ENCODE measurements at places on chromosomes 12 and 14.

DNA sequence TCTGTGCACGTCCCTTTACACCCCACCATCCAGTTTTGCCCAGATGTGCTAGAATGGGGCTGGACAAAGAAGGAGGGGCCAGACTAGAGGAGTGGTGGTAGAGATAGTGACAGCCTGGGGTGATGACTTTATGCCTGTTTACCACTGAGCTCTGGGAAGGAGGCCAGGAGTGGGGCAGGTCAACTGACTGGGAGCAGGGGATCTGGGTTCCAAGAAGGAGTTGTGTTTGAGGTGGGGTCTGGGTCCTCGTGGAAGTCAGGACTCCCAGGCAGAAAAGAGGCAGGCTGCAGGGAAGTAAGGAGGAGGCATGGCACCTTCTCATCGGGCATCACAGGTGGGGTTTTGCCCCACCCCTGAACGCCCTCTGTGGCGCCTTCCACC is 315 bp downstream of the LTB4R2 start:
- no peak for DNase-seq

DNA sequence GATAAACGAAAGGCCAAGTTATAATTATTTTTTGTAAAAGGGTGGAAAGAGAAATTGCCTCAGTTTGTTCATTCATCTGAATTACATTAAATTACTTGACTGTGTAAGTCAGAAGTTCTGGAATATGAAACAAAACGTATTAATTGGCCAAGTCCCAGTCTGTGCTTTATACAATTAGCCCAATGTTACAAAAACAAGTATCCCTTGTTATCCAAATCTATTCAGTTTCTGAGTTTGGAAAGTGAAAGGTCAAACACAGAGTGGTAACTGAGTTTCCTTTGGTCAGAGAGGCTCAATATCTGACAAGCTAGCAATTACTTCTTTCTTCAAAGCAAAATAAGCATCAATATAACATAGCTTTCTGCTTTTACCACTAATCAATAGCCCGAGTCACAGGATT is 62.6 kb downstream of the SPPL3 start:
- no peak for DNase-seq

DNA sequence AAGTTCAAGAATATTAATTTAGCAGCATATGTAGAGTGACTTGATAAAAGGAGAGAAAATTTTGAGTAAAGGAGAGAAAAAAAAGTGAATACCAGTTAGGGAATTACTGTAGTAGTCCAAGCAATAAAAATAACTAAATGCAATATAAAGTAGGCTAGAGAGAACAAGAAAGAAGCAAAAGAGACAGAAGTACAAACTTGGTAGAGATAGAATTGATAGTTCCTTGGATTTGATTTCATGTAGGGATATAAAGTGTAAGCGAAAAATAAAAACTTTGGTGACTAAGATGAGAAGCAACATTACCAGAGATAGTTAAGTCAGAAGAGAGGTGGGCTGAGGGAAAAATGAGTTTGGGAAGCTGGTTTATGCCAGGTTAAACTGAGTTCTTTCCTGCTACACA is 252.4 kb downstream of the SEC23A start:
- DNase-seq = no peak

DNA sequence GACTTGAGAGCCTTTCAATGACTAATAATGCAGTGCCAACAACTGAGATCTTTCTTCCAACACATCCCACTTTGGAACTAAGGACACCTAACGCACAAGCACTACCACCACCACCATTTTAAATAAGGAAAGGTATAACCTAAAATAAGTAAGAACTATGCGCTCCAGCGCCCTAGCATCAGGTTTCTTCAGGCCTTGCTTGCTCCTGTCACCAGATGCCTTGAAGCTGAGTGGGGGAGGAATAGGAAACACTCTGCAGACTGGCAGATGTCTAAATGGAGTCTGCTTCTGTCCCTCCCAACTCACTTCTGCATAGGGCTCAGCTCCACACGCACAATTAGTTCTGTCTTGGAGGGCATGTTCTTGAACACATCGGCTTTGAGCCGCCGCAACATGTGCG is 15.1 kb downstream of the CHD4 start:
- no peak for DNase-seq

- no peak for DNase-seq
Observed at GRCh38 chr12:69338120-69338859, 9.9 kb upstream of the LYZ start.

DNA sequence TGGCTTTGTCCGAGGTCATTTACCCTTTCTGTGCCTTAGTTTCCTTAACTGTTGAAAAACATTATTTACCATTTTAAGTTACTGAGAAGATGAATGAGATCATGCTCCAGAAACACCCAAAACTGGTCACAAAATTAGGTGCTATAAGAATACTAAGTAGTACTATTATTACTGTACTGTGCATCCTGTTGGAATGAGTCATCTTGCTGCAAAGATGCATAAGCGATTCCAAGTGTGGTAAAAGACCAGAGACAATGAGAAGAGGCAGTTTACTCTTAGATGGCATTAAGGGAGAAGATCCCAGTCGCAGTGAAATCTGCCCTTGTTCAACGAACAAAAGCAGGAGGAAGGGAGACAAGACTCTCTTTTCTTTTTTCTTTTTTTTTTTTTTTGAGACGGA is 4.2 kb upstream of the PLEKHA5 start:
- DNase-seq = no peak

DNA sequence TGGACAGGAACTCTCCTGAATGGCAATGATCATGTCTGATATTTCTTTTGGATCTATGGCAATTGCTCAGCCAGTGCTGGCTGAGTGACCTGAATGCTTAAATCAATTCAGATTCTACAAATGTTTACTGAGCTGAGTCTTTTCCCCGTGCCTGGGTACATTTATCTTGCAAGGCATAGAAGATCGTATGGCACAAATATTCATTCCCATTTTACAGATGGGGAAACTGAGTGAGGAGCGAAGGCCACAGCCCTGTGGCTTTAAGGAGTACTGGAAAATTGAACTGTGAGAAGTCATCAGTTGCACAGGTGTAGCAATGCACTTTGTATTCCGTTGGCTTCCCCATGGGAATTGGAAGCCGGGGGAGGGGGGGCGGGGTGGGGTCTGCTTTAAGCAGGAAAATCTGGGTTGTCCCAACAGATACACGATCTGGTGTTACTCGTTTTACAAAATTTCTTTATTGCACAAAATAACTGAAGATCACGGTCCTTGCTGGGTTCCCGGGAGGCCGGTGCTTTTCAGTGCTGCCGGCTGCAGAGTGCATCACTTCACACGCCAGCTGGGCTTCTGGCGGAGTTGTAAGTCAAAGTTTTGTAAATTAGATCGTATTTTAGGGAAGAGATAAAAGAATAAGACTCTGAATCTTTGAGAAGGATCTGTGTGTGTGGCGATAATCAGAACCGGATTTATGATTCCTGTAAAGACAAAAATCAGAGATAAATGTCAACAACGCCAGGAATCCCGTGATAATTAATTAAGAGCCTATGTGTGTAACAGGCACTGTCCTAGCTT is 75.0 kb upstream of the MAP1LC3B2 start:
- peak; percentile 27 for DNase-seq

DNA sequence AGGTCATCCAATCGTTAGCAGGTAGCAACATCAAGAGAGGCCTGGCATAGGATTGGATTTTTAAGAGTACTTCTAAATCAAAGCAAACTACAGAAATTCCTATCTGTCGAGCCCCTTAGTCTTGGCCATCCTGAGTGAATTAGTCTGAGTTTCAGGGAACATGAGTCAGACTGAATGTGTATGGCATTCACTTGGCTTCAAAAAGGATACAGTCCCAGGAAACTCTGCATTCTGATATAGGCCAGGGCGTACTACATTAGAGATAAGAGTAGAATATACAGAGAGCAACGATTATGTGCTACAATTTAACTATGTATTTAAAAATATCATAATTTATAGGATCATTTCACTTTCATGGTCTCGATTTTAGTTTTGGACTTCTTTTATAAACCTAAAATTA is 242.2 kb downstream of the SOX5 start:
- DNase-seq = no peak

GRCh38 chr14:105166571-105167302 is 1.8 kb downstream of the JAG2 start:
- DNase-seq = no peak

- no peak for DNase-seq
Observed at GRCh38 chr14:85239791-85240190, 290.2 kb upstream of the FLRT2 start.

- no peak for DNase-seq
Observed at GRCh38 chr12:2963154-2963759, 4.1 kb downstream of the TEAD4 start.

- no peak for DNase-seq
Observed at GRCh38 chr12:130847112-130847511, 8.1 kb upstream of the STX2 start.

DNA sequence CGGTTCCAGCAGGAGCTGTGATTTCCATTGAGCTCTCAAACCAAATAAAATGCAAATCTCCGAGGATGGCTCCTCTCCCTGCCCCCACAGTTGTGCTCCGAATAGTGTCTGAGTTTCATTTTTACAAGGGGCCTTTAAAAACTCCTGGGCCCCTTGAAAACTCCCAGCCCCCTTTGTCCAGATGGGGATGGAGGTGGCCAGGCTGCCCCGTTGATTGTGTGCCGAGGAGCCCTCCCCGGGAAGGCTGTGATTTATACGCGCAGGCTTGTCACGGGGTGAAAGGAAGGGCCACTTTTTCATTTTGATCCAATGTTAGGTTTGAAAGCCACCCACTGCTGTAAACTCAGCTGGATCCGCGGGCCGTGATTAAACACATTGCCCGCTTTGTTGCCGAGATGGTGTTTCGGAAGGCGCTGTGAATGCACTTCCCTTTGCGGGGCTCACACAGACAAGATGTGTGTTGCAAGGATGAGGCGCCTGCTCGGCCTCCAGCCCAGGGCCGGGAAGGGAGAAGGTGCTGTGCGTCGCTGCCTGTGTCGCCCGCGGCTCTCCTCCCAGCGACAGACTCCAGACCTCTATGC is 98.8 kb downstream of the TMEM132C start:
- DNase-seq = peak; percentile 23

- no peak for DNase-seq
Observed at GRCh38 chr12:78473136-78473535, 391.4 kb upstream of the SYT1 start.

- no peak for DNase-seq
Observed at GRCh38 chr12:4477129-4477528, 31.5 kb upstream of the FGF6 start.

GRCh38 chr12:122527478-122527944 is 462 bp downstream of the KNTC1 start:
- DNase-seq = no peak

- no peak for DNase-seq
Observed at GRCh38 chr12:89166525-89166934, 185.8 kb downstream of the DUSP6 start.

DNA sequence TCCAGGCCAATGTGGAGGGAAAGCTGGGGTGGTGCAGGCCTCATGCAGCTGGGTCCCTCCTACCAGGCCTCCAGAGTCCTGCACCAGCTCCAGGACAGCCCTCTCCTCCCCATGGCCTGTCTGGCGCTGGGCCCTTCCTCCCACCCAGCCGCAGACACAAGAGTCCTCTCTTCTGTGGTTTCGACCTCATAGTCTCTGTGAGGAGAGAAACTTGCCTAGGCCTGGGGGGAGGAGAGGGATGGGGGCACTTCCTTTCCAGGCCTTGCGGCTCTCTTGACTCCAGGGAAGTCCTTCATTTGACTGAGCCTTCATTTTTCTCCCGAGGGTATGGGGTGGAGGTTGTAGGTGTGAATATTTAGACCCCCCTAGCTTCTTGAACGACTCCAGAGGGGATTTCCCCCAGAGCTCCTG is 2.3 kb downstream of the MMP14 start:
- no peak for DNase-seq

DNA sequence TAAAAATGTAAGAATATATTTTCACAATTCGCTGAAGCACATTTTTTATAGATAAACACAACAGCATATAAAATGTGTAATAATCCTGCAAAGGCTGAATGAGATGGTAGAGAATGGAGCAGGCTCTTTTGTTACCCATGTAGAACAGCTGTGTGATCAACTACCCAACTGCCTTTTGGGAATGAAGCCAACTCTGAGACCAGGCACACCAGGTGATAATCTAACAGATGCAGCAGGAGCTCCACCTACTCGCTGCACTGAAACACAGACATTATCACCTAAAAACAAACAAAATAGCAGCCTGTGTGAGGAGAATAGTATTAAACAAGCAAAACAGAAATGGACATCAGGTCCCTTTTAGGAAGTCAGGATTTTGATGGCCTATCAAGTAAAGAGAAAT is 183.3 kb downstream of the CCDC59 start:
- no peak for DNase-seq

DNA sequence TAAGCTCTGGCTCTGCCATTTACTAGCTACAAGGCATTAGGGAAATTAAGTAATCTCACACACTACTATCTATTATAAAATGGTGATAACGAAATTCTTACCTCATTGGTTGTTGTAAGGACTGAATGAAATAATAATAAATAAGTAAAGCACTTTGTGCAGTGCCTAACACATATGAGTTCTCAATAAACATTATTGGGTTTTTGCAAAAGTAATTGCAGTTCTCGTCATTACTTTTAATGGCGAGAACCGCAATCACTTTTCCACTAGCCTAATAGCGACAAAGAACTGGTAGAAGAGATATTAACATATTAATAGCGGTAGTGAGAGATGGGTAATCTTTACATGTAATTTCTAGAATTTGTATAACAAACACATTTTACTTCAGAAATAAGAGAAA is 9.2 kb downstream of the KRT77 start:
- no peak for DNase-seq

- DNase-seq = no peak
Observed at GRCh38 chr14:105844047-105844630, 317.8 kb downstream of the TMEM121 start.

DNA sequence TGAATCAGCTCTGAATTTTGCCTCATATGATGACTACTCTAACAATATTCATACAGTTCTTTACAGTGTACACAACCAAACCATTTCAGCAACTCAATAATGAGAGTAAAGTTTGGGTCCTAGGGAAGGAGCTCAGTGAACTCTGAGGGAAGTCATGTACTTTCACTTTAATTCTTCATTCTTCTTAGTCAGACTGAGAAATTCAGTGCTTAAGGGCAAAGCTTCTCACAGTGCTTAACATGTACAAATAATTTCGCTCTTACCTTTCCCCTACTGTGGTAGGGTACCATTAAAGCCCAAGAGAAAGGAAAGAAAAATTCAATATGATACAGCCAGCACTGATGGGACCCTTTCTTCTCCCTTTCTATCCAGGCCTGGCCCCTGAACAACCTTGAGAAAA is 435.0 kb downstream of the NELL2 start:
- no peak for DNase-seq
